ENCODE measurements at places on chromosomes 6 and 20.

GRCh38 chr20:41352106-41352505 lies 11.5 kb downstream of the LPIN3 start:
- DNase-seq, result no peak

GRCh38 chr6:168645326-168645725 lies 204.3 kb downstream of the SMOC2 start:
- DNase-seq, result no peak

- DNase-seq, result no peak
Observed at GRCh38 chr6:162074641-162075275, 652.8 kb downstream of the PRKN start.

DNA sequence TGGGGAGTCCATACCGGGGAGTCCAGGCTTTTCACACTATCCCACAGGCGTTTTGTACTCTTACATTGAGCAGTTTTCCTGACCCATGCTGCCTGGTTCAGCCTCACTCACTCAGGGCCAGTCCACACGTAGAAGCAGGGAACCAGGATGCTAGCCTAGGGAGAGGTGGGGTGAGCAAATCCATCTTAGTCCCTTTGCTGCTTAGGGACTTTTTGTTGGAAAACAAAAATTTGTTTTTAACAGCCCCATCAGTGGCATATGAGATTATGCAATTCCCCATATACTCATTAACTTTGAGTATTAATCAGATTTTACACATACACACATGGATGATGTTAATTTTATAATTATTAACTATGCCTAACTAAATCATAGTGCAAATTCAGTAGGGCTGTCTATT lies 84.2 kb downstream of the EZR start:
- no peak for DNase-seq

- no peak for DNase-seq
Observed at GRCh38 chr6:74579794-74580193, 626.1 kb downstream of the COL12A1 start.

Measured in AML-193 (cell line).